ENCODE measurements at places on chromosomes 3 and 15. TPM values are rescaled to one million over a fixed set of nuclear protein-coding genes. Genes with fewer than 3 reads are reported as not detected.

- DNase-seq: peak; percentile 82
Observed at GRCh38 chr15:22866079-22866478, 27.6 kb downstream of the NIPA2 start.

DNA sequence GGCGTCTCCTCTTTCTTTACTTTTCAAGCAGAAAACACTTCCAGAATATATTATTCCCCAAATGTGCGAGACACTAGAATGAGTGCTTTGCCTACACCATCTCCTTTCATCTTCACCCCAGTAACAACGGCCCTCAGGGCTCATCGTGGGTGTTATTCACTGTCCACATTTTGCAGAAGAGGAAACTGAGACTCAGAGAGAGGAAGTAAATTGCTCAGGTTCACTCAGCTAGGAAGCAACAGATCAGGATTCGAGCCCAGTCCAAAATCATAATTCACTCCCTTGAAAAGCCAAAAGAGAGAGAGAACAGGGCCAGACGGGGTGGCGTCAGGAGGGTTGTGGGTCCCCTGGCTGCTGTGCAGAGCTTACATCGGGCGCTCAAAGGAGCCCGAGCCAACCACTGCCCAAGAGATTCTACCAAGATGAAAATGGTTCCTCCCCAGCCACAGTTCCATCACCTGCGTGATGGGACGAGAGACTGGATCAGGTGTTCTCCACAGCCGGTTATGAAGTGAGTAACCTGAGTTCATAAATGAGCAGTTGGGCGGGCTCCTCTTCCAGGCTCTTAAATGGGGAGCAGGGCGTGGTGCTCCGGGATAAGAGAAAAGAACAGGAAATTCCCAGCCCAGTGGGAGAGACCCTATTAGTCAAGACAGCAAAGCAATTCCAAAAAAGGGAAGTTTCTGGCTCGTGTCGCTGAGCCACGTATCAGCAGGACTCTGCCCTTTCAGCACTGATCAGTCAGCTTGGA is 48.6 kb upstream of the FLNB start:
- DNase-seq: peak; percentile 70

- no peak for DNase-seq
Observed at GRCh38 chr3:197003461-197004385, 25.9 kb downstream of the MELTF start.

GRCh38 chr15:64211696-64212095 is 48.9 kb upstream of the PPIB start:
- no peak for DNase-seq

The NSUN3 gene
- 9.4 TPM for total RNA-seq

- DNase-seq: peak; percentile 50
Observed at GRCh38 chr15:57500979-57501576, 90.6 kb upstream of the MYZAP start.

DNA sequence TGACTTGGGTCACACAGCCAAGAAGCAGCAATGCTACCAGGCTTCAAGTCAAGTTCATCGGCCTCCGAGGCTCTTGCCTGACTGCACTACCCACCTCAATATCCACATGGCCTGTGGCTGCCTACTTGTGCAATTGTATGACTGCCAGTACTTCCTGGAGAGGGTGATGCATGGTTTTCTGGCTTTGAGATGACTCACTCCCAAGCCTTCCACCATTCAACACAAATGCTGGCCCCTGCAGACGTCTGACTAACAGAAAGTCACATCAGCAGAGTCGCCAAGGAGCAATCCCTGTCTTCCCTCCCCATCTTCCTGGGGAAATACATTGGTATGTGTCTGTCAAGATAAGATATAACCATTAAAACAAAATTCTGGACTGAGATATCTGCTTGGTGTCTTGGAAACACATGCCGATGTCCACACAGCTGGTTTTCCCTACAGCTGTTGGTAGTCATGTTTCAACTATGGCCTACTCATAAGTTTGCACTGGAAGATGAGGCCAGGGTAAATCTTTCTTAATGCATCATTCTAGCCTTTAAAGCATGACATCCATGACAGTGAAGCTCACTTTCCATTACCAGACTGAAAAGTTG is 79.6 kb upstream of the SPATA12 start:
- DNase-seq: peak; percentile 99

Data from astrocyte (in vitro differentiated cells and primary cell).